ENCODE measurements at places on chromosomes 3 and 15.

DNA sequence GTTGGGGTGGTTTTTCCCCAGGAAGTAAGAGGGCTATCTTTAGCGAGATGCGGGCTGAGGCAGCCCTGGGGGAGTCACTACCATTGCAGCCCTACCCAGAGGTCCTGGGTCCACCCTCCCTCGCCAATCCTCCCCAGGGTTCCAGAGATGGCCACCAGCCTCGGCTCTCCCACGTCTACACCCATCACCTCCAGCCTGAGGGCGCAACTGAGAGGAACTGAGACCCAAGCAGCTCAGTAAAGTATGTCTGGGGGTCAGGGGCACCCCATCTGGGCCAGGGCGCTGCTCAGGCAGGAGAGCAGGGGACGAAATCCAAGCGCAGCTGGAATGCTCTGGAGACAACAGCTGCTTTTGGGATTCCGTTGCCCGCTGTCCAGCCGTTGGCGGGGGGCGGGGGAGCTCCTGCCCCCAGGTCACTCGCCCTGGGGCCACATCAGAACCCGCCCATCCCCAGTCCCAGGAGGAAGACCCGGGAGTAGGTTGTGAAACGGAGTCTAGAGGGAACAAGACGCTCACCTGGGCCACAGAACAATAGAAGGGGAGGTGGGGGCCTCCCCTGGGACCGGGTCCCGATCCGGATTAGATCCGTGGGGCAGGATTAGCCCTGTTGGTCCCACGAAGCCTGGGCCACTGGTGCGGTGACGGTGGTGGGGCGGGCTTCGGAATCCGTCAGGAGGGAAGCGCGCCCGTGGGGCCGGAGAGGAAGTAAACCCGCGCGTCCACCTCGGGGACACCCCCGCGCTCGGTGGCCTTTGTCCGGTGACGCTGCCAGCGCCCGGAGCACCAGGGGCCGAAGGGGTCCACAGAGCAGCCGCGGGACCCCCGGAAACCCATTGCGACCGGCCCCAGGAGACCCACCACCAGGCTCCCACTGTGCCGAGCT lies 1.4 kb upstream of the NDUFAF3 start:
- no peak for DNase-seq

GRCh38 chr3:128854475-128854874 lies 24.9 kb upstream of the ACAD9 start:
- no peak for DNase-seq

GRCh38 chr3:125001557-125002413 lies 54.0 kb downstream of the HEG1 start:
- DNase-seq, result no peak

DNA sequence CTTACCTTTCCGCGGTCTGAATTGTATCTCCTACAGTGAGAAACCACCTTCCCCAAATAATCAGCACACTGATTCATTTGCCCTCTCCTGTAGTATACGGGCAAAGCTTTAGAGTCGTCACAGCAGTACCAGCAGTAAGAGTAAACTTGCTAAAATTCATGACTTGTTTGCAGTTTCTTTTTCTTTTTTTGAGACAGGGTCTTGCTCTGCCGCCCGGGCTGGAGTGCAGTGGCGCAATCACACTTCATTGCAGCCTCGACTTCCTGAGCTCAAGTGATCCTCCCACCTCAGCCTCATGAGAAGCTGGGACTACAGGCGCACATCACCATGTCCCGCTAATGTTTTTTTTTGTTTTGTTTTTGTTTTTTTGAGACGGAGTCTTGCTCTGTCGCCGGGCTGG lies 11.9 kb downstream of the SCAMP5 start:
- DNase-seq, result no peak

GRCh38 chr15:89002281-89002761 lies 85.9 kb upstream of the ABHD2 start:
- no peak for DNase-seq

DNA sequence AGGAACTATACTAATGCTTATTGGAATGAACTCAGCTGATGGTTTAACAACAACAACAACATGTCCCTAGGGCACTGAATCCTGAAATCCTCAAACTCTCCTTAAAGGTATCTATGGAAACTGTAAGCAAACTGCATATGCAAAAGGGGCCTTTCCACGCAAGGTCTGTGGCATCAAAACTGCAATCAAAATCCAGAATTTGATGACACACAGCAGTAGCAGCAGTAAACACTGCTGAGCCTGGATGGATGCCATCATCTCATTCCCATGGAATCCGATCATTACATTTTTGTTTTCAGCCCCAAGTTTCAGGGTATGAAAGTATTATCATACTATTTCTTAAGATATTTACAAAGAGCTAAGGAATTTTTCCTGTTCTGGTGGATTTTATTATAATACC lies 399.7 kb downstream of the VPS13C start:
- no peak for DNase-seq

DNA sequence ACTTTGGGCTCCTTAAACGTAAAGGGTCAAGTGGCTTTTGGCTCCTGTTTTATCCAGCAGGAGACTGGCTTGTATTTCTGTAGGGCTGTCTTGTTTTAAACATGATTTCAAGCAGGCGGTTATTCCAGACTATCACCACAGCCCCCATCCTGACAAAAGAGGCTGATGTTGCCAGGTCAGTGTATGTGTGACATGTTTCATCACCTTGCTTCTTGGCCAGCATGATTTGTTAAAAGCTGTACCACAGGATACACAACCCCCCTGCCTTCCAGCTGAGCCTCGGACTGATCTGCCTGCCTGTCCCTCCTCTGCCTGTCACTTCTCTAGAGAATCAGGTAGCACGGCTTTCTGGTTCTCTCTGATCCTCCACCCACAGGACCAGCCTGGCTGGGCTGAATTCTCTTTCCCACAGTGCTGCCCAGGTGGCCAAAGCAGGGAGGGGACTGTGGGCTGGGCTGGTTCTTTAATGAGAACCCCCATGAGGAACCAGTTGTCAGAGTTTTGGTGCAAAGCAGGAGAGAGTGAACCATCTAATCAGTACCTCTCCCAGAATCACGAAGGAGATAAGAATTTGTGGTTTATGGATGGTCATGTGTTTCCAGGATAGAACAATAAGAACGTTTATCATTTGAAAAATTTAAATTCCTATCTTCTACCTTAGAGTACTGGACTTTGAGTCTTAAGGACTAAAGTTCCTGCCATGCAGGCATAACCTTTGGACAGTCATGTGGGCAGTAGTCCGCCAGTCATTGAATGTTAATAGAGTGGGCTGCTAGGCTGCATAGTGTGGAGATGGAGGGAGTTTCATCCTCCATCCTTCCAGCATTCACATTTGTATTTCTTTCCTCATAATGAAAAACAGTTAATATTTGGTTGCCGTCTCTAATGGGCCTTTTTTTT lies 8.8 kb downstream of the ABHD6 start:
- DNase-seq, result no peak

GRCh38 chr3:127077068-127077467 lies 94.2 kb downstream of the PLXNA1 start:
- DNase-seq, result no peak

- DNase-seq, result no peak
Observed at GRCh38 chr15:43293432-43293831, 26.7 kb upstream of the TGM5 start.

DNA sequence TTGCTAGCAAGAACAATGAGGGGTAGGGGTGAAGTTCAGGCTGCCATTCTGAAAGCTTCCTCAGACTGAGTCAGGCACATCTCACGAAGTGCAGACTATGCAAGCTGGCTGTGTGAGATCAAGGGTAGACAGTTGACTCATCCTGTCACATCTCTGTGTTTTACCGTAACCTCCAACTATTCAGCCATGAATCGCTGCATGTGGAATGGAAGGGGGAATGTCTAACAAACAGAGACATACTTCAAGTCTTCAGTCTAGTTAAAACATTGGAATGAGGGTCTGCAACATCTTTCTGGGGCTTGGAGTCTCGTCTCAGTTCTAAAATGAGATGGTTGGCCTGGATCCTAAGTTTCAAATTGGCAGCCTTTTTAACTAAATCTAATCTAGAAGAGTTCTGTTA lies 25.9 kb downstream of the AGTR1 start:
- no peak for DNase-seq

DNA sequence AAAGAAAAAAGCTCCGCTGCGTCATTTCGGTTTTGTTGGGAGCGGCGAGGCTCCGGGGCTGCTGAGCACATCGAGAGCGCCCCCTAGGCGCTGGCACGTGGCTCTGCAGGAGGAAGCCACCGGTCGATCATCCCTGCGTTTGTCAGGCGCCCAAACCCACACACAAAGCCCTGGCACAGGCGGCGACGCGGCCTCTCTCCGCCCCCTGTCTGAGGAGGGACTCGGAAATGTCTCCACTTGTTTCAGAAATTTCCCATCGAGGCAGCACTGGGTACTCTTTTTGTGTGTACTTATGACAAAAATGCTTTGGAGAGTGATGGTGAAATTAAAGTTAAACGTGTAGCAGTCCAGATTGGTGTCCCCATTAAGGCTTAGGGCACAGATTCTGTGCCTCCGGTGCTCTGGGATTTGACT lies 407.3 kb upstream of the ONECUT1 start:
- DNase-seq, result peak; percentile 4

GRCh38 chr3:68479779-68480178 lies 452.6 kb downstream of the TAFA4 start:
- DNase-seq, result no peak

- no peak for DNase-seq
Observed at GRCh38 chr3:25396251-25396650, 31.8 kb upstream of the RARB start.

- DNase-seq, result no peak
Observed at GRCh38 chr3:156818273-156818651, 7.9 kb upstream of the LEKR1 start.

- DNase-seq, result no peak
Observed at GRCh38 chr3:187963003-187963676, 190.8 kb upstream of the LPP start.

- no peak for DNase-seq
Observed at GRCh38 chr3:61814674-61815073, 253.3 kb downstream of the PTPRG start.

GRCh38 chr15:76176487-76177085 lies 116.8 kb downstream of the TMEM266 start:
- no peak for DNase-seq

- DNase-seq, result no peak
Observed at GRCh38 chr15:77391372-77391951, 28.4 kb downstream of the PEAK1 start.

- DNase-seq, result no peak
Observed at GRCh38 chr3:21697707-21698106, 53.3 kb downstream of the ZNF385D start.

- no peak for DNase-seq
Observed at GRCh38 chr3:17032407-17033034, 147.8 kb downstream of the PLCL2 start.

- DNase-seq, result no peak
Observed at GRCh38 chr3:196486263-196486662, 17.3 kb downstream of the RNF168 start.

DNA sequence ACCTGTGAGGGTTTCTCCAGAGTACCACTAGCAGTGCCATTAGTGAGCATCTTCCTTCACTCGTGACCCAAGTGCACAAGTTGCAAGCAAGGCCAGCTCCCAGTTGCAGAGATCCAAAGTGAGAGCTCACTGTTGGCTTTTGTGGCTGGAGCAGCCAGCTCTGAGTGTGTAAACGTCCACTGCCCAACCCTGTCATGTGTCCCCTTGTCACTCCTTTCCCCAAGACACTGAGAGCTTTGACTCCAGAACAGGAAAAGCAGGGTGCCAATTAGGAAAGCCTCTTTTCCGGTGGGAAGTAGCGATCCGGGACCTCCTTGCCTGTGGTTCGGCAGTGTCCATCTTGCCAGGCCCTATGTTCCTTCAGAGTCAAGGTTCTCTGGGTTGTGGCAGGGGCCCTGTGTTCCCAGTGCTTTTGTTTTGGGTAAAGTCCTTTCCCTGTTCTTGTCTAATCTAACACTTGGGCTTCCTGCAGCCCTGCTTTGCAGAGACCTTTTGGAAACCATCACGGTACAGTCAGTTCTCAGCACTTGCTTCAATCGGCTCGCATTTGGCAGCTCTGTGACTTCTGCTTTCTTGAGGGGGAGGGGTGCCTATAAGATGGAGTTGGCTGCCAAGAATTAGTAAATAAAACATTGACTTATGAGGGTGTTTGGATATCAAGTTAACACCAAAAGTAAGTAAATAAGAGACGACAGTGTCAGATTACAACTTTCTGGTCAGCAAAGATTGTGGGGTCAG lies 90.5 kb downstream of the DNASE1L3 start:
- DNase-seq, result no peak

DNA sequence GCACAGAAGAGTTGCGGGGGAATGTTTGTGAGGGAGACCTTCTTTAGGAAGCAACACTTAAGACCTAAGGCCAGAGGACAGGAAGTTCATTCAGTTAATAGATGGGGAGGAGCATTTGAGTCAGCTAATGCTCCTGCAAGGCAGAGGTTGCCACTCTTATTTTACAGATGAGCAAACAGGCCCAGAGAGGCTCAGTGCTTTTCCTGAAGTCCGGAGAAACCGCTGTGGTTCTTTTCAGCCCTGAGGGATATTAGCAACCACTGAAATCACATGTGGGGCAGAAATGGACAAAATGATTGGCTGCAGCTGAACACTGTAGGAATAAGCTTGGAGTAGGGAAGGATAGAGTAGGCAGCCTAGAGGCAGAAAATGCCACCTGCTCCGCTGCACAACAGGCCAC lies 33.3 kb upstream of the RTP4 start:
- DNase-seq, result no peak

DNA sequence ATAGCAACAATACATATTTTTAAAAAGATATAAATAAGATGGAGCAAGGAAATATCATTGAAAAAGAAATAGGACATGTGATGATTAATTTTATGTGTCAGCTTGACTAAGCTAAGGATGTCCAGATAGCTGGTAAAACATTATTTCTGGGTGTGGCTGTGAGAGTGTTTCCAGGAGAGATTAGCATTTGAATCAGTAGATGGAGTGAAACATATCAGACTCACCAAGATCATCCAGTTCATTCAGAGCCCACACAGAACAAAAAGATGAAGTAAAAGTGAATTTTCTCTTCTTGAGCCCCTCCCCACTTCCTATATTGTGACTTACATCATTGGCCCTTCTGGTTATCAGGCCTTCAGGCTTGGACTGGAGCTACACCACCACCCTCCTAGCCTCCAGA lies 61.6 kb upstream of the TUSC7 start:
- DNase-seq, result no peak

Data from stimulated activated CD8-positive, alpha-beta memory T cell treated with anti-CD3 and anti-CD28 coated beads, Interleukin-15, amount 100 ng/mL, for 24 hours (primary cell).